Testis (tissue), 5 donors: ENCODE measurements at places on chromosomes 1 and 21. TPM values are rescaled to one million over a fixed set of nuclear protein-coding genes. Genes with fewer than 3 reads are reported as not detected.

- no peak overlapping the region for H3K4me3 ChIP-seq
- H3K4me1 ChIP-seq, result no peaks in the 10 kb centered on the region
- H3K36me3 ChIP-seq, result no peaks in the 10 kb centered on the region
- DNase-seq, result no peak
- no peaks in the 10 kb centered on the region for H3K27me3 ChIP-seq
- no peak overlapping the region for H3K27ac ChIP-seq
Observed at GRCh38 chr1:158916085-158916484, 15.3 kb upstream of the PYHIN1 start.

DNA sequence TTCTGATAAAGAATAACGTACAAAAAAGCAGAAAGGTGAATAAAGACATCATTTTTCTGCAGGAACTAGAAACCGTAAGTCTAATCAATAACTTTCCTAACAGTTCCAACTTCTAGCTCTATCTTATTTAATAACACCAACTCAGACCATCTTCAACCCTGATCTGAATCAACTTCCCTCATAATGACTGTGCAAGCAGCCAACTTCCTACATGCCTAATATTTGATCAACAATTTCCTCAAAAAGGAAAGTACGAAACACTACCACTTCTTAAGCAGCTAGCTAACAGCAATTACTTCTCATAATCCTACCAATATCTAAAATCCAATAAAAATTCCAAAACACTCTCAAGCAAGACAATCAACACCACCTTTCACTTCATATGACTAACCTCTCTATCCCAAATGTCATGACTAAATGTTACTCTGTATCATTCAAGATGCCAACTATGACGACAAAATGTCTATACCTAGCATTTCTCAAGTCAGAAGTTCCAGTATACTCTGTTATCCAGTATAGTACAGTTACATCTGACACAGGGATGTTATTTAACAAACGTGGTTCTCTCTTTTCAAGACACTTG lies 1.7 kb downstream of the COP1 start:
- H3K4me3 ChIP-seq, result peak overlapping the region; percentile 92
- DNase-seq, result no peak
- H3K27me3 ChIP-seq, result no peaks in the 10 kb centered on the region
- H3K27ac ChIP-seq, result no peak overlapping the region

DNA sequence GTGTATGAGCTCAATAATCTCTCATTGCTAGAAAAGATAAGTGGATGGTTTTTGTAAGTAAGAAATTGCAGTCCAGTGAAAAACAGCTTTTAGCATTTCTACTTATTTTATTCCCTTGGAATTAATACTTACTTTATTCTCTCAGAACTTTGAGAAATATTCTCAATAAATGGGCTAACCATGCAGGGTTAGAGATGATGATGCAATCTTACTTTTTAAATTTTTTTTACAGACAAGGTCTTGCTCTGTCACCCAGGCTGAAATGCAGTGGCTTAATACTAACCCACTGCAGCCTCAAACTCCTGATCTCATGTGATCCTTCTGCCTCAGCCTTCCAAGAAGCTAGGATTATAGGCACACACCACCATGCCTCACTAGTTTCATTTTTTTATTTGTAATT lies 440.8 kb upstream of the ZP4 start:
- no peak overlapping the region for H3K27ac ChIP-seq
- no peak overlapping the region for H3K4me3 ChIP-seq
- no peak for DNase-seq
- H3K36me3 ChIP-seq, result no peaks in the 10 kb centered on the region

- H3K4me3 ChIP-seq, result no peak overlapping the region
- no peaks in the 10 kb centered on the region for H3K36me3 ChIP-seq
- H3K27me3 ChIP-seq, result no peaks in the 10 kb centered on the region
Observed at GRCh38 chr1:216702170-216702569, 21.1 kb downstream of the ESRRG start.

DNA sequence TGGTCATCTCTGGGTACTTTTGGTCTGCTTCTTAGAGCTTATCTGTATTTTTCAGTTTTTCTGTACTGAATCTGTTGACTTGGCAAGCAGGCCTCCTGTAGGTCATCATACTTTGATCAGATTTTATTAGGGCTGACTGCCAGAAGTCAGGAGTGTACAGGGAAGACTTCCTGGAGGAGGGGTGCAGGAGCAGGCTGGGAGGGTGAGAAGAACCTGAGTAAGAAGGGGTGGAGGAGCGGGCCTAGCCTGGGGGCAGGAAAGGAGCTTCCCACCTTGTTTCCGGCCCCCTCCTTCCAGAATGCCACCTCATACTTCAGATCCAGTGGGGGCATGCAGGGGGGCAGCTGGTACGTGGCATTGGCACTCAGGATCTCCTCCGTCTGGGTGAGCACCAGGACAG lies 18.3 kb upstream of the IL22RA1 start:
- no peak overlapping the region for H3K27ac ChIP-seq
- no peaks in the 10 kb centered on the region for H3K36me3 ChIP-seq
- DNase-seq, result no peak
- no peak overlapping the region for H3K4me3 ChIP-seq

HAO2 gene
- not detected for polyA plus RNA-seq

FAM163A gene
- polyA plus RNA-seq, result 6.6 TPM
